Esophagus squamous epithelium (tissue), 5 donors: ENCODE measurements at places on chromosomes 5 and 9.

GRCh38 chr9:127214421-127215267, 49.9 kb upstream of the GARNL3 start:
- DNase-seq: no peak

DNA sequence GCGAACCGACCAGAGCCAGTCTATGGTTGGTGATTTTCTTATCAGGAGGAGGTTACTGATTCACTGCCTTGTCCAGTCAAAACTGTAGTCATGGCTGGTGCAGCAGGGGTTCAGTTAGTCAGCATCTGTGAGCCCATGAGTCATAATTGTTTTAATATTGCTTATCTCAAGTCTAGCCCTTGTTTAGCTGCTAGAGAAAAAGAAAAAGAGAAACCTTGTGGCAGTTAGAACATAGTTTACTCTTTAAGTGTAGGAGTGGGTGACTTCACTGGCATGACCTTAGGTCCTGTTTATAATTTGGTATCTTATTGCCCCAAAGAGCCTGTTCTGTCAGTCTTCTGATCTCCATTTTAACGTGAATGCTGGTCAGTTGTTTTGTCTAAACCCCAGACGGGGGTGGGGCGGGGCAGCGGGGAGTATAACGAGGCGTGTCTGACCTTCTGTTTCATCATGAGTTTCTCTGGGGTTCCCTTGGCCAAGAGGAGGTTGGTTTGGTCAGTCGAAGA, 76.9 kb upstream of the NFIL3 start:
- DNase-seq: no peak

DNA sequence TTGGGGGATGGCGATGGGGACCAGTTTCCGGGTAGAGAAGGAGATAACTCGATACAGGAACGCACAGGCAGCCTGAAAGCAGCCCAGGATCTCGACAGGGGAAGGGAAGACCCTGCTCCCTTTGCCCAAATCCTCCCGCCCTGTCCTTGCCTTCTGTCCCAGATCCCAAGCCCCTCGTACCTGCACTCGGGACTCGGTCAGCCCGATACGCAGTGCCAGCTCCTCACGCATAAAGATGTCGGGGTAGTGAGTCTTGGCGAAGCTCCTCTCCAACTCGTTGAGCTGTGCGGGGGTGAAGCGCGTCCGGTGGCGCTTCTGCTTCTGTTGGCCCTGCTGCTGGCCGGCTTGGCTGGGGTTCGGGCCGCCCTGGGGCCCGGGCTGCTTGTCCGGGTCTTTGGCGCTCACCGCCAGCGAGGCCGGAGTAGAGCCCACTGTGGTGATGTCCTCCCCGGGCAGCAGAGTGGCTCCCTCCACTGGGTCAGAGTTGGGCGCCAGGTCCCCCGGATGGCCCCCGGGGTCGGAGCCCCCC, 1.8 kb downstream of the OTP start:
- no peak for DNase-seq

- DNase-seq: no peak
These were observed 599.9 kb downstream of the CSNK1G3 start for GRCh38 chr5:124111886-124112285.

- no peak for DNase-seq
These were observed 175.1 kb downstream of the CCDC192 start for GRCh38 chr5:127878174-127878750.

- DNase-seq: no peak
These were observed 353.4 kb upstream of the SLC30A5 start for GRCh38 chr5:68740226-68740910.

DNA sequence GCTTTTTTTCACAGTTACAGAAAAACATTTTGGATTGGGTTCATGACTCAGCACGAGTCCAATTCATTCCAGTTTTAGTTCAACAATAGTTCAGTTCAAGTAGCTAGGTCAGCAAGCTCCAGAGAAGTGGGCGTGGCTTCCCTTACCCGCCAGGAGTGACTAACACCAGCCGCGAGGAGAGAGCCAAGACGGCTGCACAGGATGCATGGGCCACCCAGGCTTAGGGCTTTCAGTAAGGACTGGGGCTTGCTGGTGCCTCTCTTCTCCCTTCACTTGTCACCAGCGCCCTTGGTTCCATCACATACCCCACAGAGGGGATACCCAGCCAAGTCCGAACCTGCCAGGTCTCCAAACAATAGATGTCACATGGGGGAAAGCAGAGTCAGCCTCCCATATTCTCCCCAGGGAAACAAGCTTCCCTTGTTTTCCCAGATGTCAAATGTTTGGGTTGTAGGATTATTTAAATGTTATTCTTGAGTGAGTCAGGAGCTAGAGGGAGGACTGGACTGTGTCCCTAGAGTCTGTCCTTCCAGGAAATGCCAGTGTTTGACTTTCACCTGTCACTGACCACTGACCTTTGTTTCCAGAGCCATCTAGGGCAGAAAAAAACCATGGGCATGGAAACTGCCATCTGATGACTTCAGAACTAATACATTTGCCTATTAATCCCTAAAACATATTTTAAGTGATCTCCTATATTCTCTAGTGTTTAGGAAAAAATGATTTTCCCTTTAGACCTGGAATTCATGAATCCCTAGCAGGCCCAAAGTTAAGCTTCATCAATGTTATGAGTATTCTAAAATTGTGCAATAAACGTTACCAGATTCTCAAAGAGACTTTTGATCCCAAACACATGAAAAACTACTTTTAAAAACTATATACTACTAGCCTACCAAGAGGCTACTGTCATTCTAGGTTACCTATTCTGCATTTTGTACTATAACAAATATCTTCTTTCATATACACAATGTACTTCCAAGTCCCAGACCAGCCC, 51.9 kb downstream of the NIPAL4 start:
- peak; percentile 25 for DNase-seq

DNA sequence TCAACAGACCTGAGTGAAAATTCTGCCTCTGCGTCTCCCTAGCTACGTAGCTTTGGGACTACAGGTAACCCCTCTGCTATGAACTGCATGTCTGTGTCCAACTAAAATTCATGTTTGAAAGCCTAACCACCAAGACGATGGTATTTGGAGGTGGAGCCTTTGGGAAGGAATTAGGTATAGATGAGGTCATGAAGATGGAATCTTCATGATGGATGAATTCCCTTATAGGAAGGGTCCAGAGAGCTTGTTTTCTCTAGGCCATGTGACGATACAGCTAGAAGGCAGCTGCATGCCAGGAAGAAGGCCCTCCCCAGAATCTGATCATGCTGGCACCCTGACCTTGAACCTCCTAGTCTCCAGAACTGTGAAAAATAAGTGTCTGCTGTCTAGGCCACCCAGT, 296.4 kb downstream of the SLIT3 start:
- no peak for DNase-seq

- DNase-seq: no peak
These were observed 108.7 kb downstream of the RXRA start for GRCh38 chr9:134434894-134435506.

GRCh38 chr5:64952951-64953673, 184.4 kb downstream of the CWC27 start:
- no peak for DNase-seq

DNA sequence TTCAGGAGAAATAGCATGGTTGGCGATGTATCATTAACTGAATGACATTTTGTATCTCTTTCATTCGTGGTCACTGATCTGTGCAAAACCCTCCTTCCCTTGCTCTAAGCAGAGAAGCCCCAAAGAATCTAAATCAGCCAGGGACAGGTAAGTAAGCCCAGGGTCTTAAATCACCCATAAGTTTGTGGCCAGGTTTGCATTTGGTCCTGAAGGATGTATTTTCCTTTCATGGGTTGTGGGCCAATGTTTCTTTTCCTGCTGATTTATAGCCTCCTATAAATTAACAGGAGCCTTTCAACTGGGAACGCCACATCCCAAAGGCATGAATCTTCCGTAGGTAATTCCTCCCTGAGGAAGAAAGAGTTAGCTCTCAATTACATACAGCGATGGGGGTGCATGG, 217.5 kb upstream of the TNC start:
- no peak for DNase-seq

GRCh38 chr5:138969323-138970002, 94.3 kb upstream of the LRRTM2 start:
- DNase-seq: no peak

GRCh38 chr9:133682818-133683585, 46.8 kb downstream of the DBH start:
- no peak for DNase-seq

- no peak for DNase-seq
These were observed 106.4 kb upstream of the IRX2 start for GRCh38 chr5:2857837-2858236.

- no peak for DNase-seq
These were observed 166.6 kb downstream of the CDK5RAP2 start for GRCh38 chr9:120413121-120414048.

- no peak for DNase-seq
These were observed 105.5 kb upstream of the PITX1 start for GRCh38 chr5:135139381-135140134.

- DNase-seq: no peak
These were observed 550.0 kb downstream of the PTPRD start for GRCh38 chr9:10062629-10063395.

GRCh38 chr5:111668477-111669414, 88.2 kb downstream of the NREP start:
- no peak for DNase-seq

- no peak for DNase-seq
These were observed 244.4 kb downstream of the CD180 start for GRCh38 chr5:66952153-66952552.

DNA sequence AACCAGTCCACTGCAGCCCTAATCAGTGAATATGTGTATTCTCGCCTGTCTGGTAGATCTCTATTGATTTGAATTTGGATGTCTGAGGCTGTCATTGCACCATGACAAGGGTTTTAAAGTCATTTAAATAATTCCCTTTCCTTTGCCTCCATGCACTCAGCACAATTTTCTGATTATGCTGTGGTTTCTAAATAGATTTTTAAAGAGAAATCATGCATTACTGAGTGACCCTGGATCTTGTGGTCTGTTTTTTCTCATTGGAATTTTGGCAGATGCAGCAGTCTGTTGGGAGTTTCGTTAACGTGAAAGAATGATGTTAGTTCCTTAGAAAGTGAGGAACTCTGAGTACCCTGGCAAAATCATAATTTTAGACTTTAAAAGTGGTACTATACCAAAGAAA, 396.0 kb downstream of the LRRC70 start:
- DNase-seq: no peak

GRCh38 chr5:117201001-117201400, 626.4 kb upstream of the SEMA6A start:
- DNase-seq: no peak

GRCh38 chr9:128323212-128323730, 632 bp downstream of the COQ4 start:
- no peak for DNase-seq

GRCh38 chr9:126125177-126125576, 201.5 kb upstream of the MVB12B start:
- DNase-seq: no peak

DNA sequence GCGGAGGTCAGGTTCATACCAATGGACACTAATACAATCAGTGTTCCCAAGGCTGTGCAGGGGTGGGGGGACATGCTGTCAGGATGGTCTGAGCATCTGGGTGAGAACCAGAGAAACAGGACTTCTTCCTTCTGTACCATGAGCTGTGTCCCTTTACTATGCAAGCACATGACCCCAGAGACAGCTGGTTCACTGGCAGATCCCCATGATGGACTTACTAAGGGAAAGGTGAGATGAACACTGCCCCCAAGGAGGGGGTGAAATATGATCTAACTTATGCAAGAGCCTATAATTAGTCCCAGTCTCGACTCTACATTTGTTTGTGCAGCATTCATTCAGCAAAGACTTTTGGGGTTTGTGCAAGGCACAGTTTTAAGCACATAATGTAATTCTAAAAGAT, 91.4 kb downstream of the LIFR start:
- DNase-seq: no peak

GRCh38 chr5:37029436-37029835, 152.9 kb downstream of the NIPBL start:
- DNase-seq: no peak

DNA sequence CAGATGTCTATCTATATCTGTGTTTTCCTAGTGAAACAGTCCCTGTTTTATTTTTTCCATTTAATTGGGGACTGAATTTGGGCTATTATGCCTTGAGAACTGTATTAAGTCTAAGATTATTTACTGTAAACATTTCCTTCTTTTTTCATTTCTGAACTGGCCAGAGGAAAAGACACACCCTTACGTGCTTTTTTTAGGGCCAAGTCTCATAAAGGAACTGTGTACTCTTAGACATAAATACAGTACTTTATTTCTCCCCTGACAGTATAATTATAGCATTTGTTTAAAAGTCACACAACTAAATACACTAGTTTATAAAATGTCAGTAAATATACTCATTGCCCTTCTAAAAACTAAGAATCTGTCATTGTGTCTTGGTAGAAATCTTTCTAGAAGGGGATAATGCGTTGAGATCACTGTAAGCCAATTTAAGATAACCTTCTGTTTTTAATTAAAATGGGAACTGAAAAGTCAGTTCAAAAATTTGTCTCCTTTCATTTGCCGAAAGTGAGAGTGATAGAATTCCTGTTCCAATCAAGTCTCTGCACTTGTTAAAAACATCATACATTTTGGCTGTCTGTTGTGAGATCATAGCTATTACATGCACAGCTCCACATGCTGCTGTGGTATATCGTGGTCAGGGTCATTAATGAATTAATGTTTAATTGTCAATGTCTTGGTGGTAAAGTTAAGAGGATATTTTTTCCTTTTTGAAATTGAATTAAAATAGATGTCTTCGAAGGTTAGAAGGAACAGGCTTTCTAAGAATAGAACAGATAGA, 132.1 kb downstream of the FOCAD start:
- DNase-seq: no peak

GRCh38 chr9:8282535-8282934, 483.0 kb upstream of the DMAC1 start:
- no peak for DNase-seq
